Cardiac fibroblast (primary cell): ENCODE measurements at places on chromosomes 13 and 19.

GRCh38 chr13:91368676-91369440 is 21.4 kb downstream of the MIR17HG start:
- peak; percentile 14 for DNase-seq

DNA sequence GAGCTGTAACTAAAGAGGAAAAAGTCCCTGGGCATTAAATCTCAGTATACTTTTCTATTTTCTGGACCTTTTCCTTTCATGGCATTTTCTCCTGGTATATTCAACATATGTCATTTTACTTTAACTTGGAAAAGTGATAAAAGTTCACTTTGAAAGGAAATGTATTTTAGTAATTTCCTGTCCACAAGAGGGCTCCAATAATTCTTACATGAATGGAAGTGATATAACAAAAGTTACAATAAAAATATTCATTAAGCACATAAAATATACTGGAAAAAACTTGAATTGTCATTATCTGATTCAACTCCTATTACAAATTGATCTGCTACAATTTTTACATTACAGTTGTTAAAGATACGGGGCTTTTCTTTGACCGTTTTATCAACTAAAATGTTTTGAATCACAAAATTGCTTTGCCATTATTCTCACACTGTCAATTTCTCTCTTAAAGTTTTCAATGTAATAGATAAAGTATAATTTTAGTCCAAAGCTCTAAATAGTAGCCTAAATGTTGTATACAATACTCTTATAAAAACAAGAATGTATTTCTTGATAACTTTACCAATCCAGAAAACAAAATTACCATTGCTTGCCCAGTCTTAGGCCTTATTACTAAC is 4.9 kb downstream of the UBL3 start:
- peak; percentile 57 for DNase-seq

DNA sequence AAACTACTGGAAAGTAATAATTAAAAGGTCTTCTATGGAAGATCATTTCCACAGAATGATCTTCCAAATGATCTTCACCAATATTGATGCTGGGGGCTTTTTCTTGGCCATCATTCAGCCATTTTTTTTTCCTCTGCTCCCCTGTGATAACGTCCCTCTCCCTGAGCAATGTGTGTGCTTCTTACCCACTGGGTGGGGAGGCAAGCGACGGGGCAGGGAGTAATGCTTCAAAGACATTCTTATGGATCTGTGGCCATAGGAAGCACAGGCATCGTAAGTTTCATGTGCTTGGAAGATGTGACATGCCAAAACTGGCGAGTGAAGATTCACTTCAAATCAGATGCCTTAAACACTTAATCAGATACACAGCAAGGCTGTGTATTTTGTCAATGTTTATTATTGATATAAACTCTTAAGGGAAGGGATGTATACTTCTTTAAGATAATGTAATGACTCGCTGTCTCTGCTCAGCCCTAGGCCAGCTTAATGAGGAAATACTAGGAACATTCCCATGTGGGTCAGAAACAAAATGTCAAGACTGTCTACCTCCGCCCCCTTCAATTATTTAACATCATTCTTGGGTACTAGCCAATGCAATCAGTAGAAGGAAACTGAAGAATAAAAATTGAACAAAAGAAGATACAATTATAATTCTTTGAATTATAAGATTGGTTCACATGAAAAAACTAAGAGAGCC is 34.1 kb upstream of the SERPINE3 start:
- DNase-seq, result no peak

GRCh38 chr19:10718205-10719196 is 622 bp downstream of the DNM2 start:
- peak; percentile 49 for DNase-seq

DNA sequence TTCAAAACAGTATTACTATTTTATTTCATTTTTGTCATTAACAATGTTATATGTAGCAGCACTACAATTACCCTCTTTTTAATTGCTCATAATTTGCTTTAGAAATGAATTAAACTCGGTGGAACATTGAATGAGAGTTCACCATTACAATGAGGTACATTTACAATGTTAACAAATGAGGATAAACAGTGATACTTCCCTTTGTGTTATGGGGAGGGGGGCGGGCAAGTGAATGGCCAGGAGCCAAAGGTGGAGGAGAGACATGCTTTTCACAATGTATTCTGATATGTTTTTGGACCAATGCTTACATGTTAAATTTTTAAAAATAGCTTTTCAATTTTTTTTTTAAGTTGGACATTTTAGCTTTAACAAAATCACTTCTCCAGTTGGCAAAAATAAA is 34.2 kb downstream of the NALCN start:
- no peak for DNase-seq

DNA sequence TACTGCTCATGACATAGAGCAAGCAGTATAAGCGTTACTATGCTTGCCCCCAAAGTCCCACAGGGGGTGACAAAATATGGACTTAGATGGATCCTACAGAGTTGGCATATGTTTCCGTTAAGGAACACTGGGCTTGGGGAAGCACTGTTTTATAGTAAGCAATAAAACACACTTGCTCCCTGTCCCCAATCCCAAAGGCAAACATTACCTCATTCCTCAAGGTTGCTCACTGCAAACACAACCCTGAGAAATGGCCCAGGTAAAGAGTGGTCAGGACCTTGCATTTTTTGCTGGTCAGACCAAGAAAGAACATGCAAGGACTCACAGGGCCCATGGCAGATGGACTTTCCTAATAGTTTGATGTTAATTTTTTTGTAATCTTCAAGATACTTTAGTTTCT is 32.3 kb downstream of the UGGT2 start:
- no peak for DNase-seq

DNA sequence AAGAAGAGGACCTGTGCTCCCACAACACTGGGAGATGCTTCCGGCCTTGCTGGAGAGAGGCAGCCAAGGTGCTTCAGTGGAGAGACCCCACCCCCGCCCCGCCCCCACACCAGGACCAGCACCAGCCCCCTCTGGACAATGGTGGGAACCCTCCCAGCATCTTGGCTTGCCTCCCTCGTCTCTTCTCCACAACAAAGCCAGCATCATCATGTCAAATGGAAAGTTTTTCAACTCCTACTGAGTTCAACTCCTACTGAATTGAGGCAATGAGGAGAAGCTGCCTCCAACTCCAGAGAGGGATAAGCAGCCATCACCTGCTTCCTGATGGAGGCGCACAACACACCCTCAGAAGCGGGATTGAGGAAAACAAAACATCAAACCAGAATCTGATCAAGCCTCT is 12.8 kb downstream of the DEDD2 start:
- no peak for DNase-seq

DNA sequence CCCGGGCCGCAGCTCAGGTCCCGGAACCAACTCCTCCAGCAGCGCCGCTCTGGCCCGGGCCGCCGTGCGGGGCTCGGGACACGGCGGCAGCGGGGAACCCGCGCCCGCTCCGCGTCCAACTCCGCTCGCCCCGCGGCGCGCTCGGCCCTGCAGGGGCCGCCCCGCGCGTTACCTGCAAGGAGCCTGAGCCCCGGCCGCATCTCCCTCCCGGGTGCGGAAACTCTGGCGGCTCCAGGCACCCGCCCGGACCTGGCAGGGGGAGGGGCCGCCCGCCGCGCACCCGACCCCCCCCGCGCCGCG is at the start of gene TMTC4:
TMTC4 (minus strand) TSS at position 224 of the 300 bp plus-strand sequence. CDS start 4,433 bp downstream, outside the sequence.
- DNase-seq, result no peak

GRCh38 chr19:45306040-45306439 is 16.6 kb downstream of the CKM start:
- peak; percentile 26 for DNase-seq

- DNase-seq, result no peak
Observed at GRCh38 chr13:114225610-114226009, 9.1 kb upstream of the CDC16 start.

DNA sequence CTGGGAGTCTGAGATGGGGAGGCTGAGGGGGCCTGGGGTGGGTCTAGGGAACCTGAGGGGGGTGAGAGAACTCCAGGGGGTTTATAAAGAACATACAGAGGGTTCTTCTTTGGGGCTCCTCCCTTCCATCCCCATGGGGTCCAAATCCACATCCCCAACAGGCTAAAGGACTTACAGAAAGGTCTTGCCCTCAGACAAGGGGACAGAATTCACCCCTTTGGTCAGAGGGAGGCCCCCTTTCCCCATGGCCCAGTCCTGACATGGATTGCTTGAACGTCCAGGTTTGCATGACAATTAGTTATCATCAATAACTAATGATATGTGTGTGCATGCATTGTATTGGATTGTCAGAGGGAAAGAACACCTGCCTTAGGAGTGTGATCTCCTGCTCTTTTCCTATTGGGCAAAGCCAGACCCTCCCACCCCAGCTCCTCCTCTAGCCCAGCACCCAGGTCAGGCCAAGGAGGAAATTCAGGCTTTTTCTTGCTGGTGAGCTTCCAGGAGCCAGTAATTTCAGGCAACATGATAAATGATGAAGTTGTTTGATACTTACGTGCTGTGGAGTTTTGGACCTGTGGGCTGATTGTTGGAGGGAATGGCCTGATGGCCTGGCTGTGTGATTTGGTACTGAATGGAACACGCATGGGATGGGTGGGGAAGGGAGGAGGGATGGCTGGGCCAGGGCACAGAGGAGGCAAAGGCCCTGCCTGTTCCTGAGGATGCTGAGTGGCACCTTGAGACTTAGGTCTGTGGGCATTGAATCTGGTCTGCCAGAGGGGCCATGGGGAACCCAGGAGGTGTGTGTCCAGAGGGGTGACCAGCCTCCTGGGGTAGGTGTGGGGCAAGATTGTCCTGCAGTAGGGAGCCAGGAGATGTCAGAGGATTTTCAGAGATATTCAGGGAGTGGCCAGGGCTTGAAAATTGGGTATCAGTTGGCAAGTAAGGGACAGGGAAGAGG is 1.1 kb downstream of the KLHL26 start:
- DNase-seq, result no peak

GRCh38 chr13:78875792-78876580 is 217.0 kb upstream of the OBI1 start:
- no peak for DNase-seq

GRCh38 chr13:98843482-98843877 is 91.0 kb upstream of the SLC15A1 start:
- DNase-seq, result no peak

- no peak for DNase-seq
Observed at GRCh38 chr19:44723299-44723951, 24.5 kb downstream of the CEACAM16 start.

DNA sequence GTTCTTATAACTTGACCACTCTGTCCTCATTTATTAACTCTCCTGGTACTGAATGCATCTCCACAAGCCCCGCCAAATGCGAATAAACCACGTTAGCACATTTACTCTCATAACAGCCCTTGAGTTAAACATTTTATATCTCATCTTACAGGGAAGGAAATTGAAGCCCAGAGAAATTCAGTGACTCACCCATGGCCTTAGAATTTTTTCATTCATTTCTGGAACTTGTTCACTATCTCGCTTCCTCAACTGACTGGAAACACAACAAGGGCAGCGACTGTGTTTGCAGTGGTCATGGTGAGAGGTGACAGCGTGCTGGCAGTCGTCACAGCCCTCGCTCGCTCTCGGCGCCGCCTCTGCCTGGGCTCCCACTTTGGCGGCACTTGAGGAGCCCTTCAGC is 39.5 kb downstream of the SERP2 start:
- DNase-seq, result no peak

DNA sequence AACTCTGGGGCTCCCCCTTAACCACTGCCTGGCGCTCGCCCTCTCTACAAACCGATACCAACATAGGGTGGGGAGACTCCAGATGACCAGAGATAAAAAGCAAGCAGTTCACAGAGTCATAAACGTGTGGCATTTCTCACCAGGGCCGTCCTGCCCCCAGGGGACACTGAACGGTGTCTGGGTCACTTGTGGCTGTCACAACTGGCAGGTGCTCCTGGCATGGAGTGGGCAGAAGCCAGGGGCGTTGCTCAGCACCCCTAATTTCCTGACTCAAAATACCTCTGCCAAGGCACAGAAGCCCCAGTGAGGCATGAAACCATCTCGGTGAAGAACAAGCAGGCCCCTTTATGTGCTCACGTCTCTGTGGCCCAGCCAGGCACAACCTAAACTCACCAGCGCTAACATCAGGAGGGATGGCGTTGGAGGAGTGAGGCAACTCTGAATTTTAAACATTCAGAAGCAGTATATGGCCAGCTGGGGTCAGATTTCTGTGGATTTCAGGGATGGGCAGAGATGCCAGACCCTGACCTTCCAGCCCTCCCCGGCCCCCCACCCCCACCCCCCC is 1.8 kb downstream of the PIP5K1C start:
- DNase-seq, result no peak

DNA sequence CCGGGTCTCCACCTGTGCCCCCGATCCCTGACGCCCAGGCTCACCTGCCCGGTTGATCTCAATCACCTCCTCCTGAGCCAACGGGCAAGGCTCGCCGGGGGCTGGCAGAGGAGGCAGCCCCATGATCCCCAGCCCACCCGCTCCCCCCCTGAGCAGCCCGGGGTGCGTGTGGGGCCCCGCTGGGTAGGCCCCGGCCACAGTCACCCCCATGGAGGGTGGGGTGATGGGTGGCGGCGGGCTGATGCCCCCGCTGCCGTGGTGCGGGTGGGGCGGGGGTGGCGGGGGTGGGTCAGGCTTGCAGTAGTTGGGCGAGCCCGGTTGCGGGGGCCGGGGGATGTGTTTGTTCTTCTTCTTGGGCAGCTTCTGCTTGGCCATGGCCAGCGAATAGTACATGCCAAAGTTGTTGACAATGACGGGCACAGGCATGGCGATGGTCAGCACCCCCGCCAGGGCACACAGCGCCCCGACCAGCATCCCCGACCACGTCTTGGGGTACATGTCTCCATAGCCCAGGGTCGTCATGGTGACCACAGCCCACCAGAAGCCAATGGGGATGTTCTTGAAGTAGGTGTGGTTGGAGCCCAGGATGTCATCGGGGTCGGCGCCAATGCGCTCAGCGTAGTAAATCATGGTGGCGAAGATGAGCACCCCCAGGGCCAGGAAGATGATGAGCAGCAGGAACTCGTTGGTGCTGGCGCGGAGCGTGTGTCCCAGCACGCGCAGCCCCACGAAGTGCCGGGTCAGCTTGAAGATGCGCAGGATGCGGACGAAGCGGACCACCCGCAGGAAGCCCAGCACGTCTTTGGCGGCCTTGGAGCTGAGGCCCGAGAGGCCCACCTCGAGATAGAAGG is 6.0 kb downstream of the KCNC3 start:
- no peak for DNase-seq

DNA sequence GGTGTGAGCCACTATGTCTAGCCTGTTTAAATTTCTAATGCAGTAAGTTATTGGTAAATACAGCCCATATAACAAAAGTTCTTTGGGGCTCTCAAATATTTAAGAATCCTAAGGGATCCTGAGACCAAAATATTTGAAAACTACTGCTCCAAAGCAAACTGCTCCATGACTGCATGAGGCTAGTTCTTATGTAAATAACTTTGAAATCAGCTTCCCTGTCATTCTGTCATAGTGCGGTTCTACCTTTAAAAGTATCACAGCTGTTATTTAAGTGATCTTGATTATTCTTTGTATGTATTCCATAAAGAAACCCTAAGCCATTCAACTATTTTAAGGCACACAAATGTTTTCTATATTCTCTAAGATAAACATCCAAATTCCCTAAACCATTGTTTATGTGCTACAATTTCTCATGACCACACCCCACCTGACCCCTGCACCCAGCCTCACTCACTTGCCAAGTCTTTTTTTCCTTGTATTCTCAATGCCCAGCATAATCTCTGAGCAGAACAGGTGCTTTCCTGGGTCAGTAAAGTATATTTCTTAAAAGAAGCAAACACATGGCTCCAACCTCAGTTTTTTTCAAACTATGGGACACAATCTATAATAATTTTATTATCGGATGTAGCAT is 146.6 kb downstream of the RNF17 start:
- no peak for DNase-seq
